ENCODE measurements at places on chromosomes 6 and 20.

DNA sequence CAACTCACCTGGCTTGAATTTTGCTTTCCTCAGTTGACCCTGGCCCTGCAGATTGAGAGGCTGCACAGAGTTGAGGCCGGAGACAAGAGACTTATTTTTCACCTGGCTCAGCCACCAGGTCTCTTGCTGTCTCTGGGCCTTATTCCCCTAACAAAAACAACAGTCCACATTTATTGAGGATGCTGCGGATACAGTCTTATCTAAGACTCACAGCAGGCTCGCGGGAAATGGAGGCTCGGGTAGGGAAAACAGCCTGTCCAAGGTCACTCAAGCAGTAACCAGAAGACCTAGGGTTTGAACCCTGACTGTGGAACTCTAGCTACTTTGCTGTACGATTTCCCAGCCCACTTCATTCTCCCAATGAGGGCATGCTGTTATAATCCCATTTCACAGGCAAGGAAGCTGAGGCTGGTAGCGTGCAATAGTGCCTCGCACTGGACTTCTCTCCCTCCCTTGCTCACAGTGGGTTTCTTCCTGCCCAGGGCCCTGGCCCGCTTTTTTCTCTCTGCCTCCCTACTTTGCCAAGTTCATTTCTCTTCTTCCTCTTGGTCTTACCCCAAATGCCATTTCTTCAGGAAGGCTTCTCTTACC, 57.7 kb downstream of the RBM38 start:
- no peak for DNase-seq

- DNase-seq = peak; percentile 36
These were observed 699 bp upstream of the HSPA1B start for GRCh38 chr6:31826793-31827285.

DNA sequence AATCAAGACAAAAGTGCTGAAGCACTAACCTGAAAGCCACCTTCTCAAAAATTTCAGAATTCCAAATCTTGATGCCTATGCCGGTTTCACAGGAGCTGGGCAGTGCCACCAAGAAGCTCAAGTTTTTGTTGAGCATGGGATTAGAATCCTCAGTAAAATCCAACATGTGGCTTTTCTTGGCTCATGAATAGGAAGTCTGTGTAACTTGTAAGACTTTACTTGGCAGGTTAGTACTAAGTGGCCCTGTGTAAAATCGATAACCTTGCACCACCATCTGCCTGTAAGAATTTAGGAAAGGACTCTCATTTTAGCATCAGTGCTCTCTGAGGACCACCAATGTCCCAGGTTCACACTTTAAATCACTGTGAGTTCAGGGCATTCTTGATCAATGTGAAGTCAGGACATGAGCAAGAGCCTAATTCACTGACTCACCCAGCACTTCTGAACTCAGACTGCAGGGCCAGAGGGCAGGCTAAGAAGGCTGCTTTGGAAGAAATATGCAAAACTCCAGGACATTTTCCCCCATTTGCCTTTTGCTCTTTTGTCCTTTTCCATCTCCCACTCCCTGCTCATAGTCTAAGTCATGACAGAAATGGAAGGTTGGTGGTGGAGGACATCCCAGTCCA, 113.2 kb downstream of the EDN1 start:
- DNase-seq = no peak

DNA sequence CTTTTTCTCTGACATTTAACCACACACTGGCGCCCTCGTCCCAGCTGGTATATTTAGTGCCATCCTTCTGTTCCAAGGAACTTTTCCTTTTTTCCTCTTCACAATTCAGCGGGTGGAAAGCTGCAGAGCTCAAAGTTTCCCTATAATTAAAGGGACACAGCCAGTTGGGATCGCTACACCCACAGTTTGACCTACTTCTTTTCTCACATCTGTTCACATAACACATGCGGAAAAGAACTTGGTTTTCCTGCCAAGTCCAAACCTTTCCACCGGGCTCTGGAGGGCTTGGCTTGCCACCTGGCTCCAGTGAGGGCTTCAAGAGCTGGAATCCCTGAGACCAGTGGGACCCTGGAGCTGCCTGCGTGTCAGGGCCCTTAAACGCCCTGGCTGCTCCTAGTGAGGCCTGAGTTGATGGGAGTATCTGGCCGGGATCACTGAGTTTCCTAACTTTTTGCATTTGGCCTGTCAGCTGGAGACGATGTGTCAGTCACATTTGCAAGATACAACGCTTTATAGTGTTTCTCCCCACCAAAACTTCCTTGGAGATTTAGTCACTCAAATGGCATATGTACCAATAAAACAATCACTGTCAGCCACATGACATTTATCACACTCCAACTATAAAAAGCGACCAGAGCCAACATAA, 176.0 kb downstream of the SASH1 start:
- no peak for DNase-seq

GRCh38 chr20:37741055-37741454, 47.2 kb downstream of the CTNNBL1 start:
- no peak for DNase-seq

DNA sequence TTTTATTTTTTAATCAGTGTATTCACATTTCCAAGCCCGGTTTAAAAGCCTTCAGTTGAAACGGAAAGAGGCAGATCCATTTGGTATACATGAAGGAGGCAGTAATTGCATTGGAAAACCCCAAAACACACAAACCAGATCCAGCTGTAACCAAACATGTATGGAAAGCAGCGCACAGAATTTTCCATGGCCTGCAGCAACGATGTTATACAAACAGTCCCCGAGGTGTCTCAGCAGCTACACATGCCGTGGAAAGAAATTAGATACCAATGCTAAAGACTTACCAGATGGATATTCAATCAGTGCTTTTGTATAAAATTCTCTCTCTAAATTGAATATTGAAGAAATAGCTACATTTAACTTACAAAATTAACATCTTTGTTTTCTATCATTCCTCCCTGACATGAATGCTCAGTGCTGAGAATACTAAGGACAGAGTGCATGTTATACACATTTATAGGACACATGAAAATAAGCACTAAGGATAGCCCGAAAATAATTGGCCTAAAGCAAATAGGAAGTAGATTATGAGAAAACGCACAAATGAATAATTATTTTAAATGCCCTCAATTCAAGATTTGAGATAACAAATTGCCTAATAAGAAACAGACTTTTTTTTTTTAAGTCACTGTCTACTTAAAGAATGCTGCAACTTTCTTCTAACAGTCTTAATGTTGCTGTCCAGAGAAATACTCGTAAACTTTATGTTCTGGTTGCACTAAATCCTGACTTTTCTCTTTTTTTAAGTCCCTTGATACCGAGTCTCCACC, 713.1 kb downstream of the HDGFL1 start:
- no peak for DNase-seq

- DNase-seq = no peak
These were observed 341.6 kb downstream of the QKI start for GRCh38 chr6:163756079-163756478.

GRCh38 chr20:60271597-60271996, 313.4 kb downstream of the CDH26 start:
- no peak for DNase-seq

DNA sequence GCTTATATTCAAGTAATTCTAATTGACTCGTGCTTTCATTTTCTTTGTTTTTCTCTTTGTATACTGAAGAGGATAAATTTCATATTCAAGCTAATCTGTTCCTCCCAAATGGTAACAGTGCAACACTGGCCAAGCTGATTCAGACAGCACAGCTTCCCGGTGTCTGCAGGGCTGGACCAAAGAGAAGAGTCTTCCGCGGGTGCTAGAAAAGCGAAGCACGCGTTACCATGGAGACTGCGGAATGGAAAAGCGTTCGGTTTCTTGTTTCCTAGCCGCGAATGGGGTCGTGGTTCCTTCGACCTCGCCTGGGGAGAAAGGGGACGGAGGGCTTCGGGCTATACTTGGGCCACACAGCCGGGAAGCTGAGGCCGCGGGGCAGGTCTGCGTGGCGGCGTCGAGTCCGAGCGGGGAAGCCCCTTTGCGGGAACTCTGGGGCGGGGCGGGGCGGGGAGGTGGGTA, 6.2 kb upstream of the ZNF311 start:
- DNase-seq = peak; percentile 67

- no peak for DNase-seq
These were observed 77.1 kb upstream of the EMILIN3 start for GRCh38 chr20:41443691-41444090.

DNA sequence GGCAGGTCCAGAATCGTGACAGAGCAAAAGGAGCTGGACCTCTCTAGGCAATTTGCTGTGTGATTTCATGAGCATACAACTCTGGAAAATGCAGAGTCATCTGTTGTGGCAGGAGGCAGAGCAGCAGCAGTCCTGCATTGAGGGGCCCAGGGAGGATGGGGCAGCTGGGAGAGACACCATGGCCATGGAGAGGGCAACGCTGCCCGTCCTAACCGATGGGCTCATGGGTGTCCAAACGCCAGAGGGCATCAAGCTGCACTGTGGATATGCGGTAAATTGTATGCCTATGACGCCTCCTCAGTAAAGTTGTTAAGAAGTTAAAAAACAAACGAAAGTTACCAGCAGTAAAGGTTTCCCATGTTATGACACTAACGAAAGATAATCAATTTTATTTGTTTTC, 42.2 kb upstream of the DACT2 start:
- DNase-seq = no peak

DNA sequence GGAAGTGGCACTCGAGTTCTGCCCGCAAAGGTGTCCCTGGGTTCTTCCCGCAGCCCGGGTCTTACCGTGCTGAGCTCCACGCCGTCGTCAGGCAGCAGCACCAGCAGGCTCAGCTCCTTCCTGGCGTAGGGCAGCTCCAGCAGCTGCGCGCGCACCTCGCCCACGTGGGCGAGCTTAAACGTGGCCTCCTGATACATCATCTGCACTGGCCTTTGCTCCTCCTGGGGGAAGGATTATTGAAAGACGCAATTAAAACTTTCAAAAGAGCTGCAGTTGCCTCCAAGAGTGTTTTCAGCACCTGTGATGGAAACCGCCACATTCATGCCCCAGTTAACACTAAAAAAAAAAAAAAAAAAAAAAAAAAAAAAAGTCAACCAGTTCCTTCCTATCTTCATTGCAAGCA, 11.3 kb downstream of the SERPINB9 start:
- no peak for DNase-seq

DNA sequence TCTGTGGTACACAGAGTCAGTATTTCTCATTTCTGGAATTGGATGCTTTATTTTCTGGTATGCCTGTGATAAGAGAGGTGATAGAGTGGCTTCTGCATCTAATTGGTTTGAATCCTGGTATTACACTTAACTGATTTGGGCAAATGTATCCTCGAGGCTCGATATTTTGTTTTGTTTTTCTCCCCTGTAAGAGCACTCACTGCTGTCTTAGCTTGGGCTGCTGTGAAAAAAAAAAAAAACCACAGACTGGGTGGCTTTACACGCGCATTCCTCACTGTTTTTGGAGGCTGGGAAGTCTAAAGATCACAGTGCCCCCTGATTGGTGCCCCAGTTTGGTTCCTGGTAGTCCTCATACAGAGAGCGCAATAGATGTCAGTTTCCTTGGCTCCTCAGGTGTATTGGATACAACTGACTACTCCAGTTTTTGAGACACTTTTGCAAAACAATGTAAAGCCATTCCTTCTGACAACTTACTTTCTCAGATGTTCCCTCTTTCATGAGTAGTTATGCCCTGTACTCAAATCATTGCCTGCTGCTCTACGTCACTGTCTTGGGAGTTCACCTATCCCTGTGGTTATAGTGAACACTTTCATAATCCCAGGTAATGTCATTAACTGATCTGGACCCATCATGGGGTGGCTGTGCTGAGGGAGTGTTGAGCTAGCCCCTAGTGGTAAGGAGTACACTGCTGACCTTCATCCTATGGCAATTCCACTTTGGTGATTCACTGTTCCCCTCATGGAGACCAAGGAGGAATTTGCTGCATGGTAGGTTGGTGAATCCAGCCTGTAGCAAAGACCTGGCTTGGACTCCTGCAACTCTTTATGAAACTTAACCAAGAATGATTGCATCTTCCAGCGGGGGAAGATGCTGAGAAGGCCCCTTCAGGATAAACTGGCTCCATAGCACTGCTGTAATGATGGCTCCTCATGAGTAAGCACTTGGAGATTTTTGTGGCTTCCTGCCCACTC, 3.5 kb upstream of the ACAT2 start:
- DNase-seq = no peak

DNA sequence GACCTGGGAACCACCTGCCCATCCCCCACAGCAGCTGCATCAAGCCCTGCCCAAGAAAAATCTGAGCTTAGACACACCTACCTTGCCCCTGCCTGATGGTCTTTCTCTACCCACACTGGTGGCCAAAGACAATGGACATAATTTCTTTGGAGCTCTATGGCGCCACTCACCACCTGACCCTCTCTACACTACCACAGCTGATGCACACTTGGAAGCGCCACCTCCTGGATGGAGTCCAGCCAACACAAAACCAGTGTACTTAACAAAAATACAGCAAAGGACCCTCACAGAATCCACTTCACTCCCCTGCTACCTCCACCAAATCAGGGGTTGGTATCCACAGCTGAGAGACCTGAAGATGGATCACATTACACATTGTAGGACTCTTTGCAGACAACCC, 39.7 kb upstream of the CLVS2 start:
- no peak for DNase-seq

GRCh38 chr6:31498748-31499147, 803 bp downstream of the MICB start:
- DNase-seq = peak; percentile 40

DNA sequence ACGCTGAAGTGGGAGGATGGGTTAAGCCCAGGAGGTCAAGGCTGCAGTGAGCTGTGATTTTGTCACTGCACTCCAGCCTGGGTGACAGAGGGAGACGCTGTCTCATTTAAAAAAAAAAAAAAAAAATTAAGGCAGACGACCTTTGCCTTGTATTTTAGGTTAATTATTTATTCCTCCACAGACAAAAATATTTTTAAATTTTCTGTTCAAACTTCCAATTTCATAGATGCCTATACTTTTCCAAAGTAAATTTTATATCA, 6.3 kb upstream of the SMIM28 start:
- no peak for DNase-seq

- DNase-seq = no peak
These were observed 41.3 kb downstream of the NKX2-4 start for GRCh38 chr20:21355981-21356380.

DNA sequence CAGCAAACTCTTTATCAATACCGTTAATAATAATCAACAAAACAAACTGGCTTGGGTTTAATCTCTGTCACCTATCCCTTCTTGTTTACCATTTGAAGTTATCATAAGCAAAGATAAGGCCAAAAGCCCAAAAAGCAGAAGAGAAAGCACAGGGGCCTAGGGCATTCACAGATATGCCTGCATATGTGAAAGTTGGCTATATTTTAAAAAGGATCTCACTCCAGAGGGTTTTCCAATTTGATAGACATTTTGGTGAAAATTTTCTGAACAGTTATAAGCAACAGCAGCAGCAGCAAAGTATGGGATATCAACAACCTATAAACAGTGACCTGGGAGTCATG, 101.1 kb downstream of the ATXN1 start:
- DNase-seq = no peak

GRCh38 chr6:9315966-9316650, 880.8 kb upstream of the SLC35B3 start:
- DNase-seq = no peak

All from glutamatergic neuron (in vitro differentiated cells).